ENCODE measurements at places on chromosomes 12 and 14. TPM values are rescaled to one million over a fixed set of nuclear protein-coding genes. Genes with fewer than 3 reads are reported as not detected.

Gene NID2
- polyA plus RNA-seq: 133 TPM

Gene ADGRD1
- 19.0 TPM for polyA plus RNA-seq

Gene C12orf50
- 0.47 TPM for polyA plus RNA-seq

Gene GALNT8
- 2.7 TPM for polyA plus RNA-seq

Gene CDC42BPB
- polyA plus RNA-seq: 82.3 TPM

Gene FGF6
- not detected for polyA plus RNA-seq

Gene GSG1
- 0.58 TPM for polyA plus RNA-seq

Gene ABCC9
- 18.9 TPM for polyA plus RNA-seq

Gene GALNT6
- 6.1 TPM for polyA plus RNA-seq

Gene SCN8A
- polyA plus RNA-seq: 2.6 TPM

Gene FOXM1
- polyA plus RNA-seq: 29.1 TPM

Gene TAS2R31
- 1.4 TPM for polyA plus RNA-seq

Gene MBD6
- polyA plus RNA-seq: 65.7 TPM

Gene CPSF2
- polyA plus RNA-seq: 58.7 TPM

Gene CRACR2A
- 1.3 TPM for polyA plus RNA-seq

Gene OR6C4
- not detected for polyA plus RNA-seq

Gene GALC
- polyA plus RNA-seq: 39.8 TPM

Gene ARHGAP5
- polyA plus RNA-seq: 98.1 TPM

Gene BBOF1
- 17.3 TPM for polyA plus RNA-seq

Gene AQP2
- polyA plus RNA-seq: 127 TPM

Gene TMPO
- 196 TPM for polyA plus RNA-seq

Gene RIMBP2
- polyA plus RNA-seq: 6.1 TPM

Gene GPR132
- polyA plus RNA-seq: 1.1 TPM

Gene DLK1
- polyA plus RNA-seq: 32.2 TPM

Gene RPS6KA5
- polyA plus RNA-seq: 8.9 TPM

Gene ABCD2
- 0.04 TPM for polyA plus RNA-seq

Gene NGB
- not detected for polyA plus RNA-seq
